ENCODE measurements at places on chromosomes 4 and X. TPM values are rescaled to one million over a fixed set of nuclear protein-coding genes. Genes with fewer than 3 reads are reported as not detected.

Gene MAGEC3
- not detected for total RNA-seq

DNA sequence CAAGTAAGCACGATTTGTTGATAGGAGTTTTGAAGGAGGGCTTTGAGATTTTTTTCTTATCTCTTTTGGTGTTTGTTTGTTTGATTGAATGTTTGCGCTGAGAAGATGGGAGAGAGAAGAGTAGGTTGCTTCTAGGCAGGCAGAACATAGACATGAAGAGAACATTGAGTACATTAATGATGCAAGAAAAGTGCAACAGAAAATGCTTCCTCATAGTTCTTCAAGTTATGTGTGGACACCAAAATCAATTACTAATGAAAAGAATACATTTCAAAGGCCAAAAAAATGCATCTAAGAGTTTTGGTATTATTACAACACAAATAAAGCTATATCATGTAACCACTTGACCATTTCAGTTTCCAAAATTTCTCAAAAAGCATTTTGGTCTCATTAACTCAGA, 191.0 kb upstream of the PPARGC1A start:
- DNase-seq, result no peak

DNA sequence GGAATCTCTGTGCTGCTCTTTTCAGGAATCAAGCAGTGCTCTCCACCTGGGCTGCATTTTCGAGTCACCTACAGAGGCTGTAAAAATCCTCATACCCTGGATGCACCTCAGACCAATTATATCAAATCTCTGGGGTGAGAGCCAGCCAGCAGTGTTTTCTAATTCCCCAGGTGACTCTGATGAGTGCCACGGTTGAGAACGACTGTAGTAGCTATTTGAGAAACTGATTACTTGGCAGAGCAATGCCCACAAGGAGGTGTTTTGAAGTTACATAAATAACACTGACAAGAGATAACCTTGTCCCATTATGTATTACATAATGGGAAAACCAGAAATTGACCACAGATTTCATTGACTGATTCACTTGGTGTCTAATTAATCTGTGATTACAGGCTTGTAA, 46.8 kb downstream of the CLCN4 start:
- DNase-seq, result no peak

Gene ETDB
- not detected for total RNA-seq

Gene GPAT3
- not detected for total RNA-seq

DNA sequence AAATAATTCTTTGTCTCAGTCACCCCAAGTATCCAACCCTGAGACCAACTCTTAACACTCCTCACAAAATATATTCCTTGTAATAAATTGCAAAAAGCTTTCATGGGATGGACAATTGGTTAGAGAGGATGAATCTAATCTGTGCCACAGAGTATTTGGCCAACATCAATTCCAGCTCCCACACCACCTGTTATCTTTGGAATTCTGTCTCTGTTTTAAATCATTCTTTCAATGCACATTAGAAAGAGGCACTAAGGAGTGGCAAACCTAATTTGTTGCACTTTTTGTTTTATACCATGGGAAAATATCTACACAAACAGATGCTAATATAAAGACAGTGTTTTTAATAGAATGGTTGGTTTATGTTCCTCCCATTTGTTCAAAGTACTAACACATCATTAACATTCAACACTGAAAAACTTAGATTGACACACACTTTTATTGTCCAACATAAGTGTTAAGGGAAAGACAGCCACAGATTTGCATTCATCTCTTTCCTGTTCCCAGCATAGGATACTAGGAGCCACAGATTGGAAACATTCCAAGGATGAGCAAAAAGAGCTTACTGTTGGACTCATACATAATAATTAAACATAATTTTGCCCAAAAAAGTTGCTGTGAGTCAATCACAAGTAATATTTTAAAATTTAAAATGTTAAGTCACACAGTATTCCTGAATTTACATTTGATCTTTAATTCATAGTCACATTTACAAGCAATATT, 116.4 kb downstream of the PPA2 start:
- no peak for DNase-seq

Gene BOD1L1
- total RNA-seq, result 29.4 TPM

GRCh38 chrX:8841911-8842310, 40.7 kb upstream of the FAM9A start:
- no peak for DNase-seq
